ENCODE measurements at places on chromosomes 16 and 17. TPM values are rescaled to one million over a fixed set of nuclear protein-coding genes. Genes with fewer than 3 reads are reported as not detected.

DNA sequence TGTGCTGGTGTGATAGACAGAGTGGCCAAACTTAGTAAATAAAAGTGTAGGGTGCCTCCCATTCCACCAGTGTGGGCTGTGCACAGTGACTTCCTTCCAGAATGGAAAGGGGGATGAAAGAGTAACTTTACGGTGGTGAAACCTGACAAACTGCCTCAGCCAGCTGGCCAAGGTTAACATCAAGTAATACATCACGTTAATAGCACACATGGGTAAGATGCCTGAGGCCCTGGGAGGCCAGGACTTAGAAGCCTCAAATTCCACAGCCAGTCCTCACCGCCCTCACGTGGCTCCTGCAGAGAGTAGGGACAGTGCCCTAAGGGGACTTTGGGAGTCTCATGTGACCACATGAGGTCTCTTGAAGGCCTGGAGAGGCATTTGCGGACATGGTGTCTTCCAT lies 14.1 kb downstream of the RMI2 start:
- DNase-seq: peak; percentile 12

- no peak for DNase-seq
Observed at GRCh38 chr16:11035096-11035495, 90.7 kb downstream of the CLEC16A start.

DNA sequence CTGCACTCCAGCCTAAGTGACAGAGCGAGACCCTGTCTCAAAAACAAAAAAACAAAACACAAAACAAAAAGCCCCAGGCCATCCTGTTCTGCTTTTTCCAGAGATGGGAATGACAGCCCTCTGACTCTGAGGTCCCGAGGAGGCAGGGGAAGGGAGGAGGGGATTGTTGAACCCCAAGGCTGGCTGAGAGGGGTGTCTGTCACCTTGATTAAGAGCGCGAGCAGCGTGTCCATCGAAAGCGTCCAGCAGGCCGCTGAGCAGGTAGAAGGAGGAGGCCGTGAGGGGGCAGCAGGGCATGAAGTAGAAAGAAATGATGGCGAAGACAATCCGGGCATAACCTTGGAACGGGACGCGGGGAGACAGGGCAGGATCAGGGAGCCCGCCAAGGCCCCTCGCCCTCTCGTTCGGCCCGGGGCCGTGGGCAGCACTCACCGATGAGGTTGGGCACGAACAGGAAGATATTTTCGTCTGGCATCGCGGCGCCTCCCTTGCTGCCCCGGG lies 593 bp downstream of the CDIPT start:
- no peak for DNase-seq

DNA sequence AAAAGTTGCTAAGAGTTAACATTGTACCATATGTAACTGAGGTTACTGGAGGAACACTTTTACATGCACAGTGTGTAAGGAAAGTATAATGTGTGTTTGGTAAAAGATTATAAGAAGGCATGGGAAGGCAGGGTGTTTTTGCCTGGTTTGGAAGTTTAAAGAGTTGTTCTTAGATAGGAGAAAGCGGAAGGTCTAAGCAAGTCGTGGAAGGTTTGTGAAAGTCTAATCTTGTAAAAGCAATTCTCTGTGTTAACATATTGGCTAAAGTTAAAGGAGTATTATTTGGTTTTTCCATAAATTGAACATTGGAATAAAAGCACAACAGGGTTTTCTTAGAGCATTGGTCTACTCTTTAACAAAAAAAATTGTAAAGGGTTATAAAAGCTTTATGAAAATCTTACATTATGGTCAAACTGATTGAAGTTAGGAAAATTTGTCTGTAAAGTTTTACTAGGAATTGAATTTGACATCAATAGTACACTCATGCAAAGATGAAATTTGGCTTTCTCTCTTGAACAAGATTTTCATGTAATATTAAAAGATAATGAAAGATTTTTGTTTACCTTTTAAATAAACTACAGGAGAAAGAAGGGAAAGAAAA lies 4.7 kb upstream of the CANT1 start:
- DNase-seq: no peak

GRCh38 chr17:66474806-66475497 lies 172.5 kb downstream of the PRKCA start:
- DNase-seq: no peak

- peak; percentile 75 for DNase-seq
Observed at GRCh38 chr17:48023400-48024148, 14.0 kb downstream of the COPZ2 start.

- DNase-seq: no peak
Observed at GRCh38 chr16:28254158-28254557, 38.2 kb upstream of the SBK1 start.

DNA sequence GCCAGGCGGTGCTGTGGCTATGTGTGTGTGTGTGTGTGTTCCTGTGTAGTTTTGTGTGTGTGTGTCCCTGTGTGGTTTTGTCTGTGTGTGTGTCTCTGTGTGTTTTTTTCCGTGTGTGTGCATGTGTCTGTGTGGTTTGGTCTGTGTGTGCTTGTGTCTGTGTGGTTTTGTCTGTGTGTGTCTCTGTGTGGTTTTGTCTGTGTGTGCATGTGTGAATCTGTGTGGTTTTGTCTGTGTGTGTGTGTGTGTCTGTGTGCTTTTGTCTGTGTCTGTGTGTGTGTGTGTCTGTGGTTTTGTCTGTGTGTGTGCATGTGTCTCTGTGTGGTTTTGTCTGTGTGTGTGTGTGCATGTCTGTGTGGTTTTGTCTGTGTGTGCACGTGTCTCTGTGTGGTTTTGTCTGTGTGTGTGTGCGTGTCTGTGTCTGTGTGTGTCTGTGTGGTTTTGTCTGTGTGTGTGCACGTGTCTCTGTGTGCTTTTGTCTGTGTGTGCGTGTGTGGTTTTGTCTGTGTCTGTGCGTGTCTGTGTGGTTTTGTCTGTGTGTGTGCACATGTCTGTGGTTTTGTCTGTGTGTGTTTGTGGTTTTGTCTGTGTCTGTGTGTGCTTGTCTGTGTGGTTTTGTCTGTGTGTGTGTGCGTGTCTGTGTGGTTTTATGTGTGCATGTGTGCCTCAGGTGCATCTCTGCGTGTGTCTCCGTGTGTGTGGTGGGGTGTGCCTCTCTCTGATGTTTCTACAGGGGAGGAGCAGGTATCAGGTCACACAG lies 62.3 kb downstream of the ZDHHC7 start:
- DNase-seq: no peak

- DNase-seq: no peak
Observed at GRCh38 chr16:19406891-19407491, 10.7 kb upstream of the TMC5 start.

GRCh38 chr17:66750781-66751543 lies 84.0 kb upstream of the CACNG5 start:
- DNase-seq: no peak

DNA sequence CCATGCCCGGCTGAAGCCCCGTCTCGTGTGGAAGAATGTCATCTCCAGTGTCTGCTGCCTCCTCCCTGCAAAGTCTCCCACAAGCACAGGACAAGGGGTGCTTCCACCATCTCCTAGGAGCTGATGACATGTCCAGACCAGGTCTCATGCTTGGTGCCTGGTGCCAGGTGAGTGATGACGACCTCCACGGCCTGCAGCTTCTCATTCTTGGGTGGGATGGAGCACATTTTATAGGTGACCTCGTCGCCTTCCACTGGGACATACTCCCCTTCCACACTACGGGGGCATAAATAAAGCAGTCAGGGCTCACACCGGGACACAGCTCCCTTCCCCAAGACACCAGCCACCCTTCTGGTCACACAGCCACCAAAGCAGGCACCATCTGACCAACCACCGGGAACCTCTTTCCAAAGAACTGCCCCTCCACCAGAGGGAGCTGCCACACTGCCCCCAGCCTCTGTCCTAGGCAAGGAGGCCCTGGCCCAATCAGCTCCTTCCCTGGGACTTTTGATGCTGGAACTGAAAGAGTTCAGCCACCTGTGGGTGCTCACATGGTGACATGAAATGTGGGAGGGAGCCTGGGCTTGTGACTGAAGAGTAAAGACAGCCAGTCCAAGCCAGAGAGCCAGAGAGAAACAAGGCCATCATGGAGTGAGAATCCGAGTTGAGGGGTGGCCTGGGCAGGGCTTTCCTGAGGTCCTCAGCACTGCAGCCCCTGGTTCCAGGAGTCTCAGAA lies 13.6 kb downstream of the CARHSP1 start:
- no peak for DNase-seq

DNA sequence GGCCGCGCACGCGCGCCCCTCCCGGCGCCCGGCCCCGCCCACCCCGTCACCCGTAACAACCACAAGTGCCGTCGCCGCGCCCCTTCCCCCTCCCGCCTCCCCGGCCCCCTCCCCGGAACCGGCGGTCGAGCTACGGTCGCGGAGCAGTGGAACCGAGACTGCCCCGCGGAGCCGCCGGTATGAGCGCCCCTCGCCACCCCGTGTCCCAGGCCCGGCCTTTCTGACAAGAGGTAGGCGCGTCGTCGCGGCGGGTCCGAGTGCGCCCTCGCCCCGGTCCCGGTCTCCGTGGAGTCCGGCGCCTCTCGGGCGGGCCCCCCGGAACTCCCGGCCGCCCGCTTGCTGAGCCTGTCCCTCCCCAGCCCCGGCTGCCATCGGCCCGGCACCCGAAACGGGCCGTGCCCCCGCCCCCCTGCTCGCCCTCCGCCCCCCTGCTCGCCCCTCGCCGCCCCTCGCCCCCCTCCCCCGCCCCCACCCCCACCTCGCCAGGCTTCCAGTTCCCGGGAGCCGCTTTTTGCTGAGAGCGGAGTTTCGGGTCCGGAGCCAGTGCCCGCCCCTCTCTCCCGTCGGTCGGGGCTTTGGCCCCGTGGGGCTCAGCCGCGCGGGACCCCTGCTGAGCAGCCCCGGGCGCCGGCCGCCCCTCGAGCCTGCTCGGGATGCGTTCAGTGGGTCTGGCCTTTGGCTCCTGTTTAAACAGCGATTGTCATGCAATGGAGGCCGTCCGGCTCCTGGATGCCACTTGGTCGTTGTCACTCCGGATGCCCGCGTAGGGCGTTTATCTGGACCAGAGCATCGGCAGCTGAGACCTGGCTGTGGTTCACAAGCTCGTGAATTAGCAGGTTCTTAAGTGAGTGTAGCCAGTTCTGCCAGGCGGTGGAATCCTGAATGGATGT lies at the start of gene SEC14L1:
Gene SEC14L1, plus strand, starts transcription at position 92 of the 890 bp plus-strand sequence. CDS start 2,628 bp downstream, outside the sequence.
- no peak for DNase-seq

DNA sequence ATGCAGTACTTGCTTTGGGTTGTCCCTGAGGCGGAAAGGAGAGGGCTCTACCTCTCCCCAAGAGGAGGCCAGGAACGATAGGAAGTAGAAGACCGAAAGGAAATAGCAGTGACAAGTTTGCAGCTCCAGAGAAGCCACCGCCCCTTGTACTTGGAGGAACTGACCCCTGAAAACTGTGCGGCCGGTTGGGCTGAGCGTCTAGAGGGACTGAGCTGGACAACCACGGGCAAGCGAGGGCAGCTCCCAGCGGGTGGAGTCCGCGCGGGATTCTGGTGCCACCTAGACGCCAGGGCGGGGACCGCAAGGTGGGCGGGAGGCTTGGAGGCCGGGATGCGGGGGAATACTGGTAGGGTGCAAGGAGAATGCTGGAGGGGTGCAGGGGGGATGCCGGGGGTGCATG lies 1.3 kb upstream of the SLC6A4 start:
- peak; percentile 7 for DNase-seq

- DNase-seq: no peak
Observed at GRCh38 chr16:1441391-1441829, 2.9 kb downstream of the CCDC154 start.

DNA sequence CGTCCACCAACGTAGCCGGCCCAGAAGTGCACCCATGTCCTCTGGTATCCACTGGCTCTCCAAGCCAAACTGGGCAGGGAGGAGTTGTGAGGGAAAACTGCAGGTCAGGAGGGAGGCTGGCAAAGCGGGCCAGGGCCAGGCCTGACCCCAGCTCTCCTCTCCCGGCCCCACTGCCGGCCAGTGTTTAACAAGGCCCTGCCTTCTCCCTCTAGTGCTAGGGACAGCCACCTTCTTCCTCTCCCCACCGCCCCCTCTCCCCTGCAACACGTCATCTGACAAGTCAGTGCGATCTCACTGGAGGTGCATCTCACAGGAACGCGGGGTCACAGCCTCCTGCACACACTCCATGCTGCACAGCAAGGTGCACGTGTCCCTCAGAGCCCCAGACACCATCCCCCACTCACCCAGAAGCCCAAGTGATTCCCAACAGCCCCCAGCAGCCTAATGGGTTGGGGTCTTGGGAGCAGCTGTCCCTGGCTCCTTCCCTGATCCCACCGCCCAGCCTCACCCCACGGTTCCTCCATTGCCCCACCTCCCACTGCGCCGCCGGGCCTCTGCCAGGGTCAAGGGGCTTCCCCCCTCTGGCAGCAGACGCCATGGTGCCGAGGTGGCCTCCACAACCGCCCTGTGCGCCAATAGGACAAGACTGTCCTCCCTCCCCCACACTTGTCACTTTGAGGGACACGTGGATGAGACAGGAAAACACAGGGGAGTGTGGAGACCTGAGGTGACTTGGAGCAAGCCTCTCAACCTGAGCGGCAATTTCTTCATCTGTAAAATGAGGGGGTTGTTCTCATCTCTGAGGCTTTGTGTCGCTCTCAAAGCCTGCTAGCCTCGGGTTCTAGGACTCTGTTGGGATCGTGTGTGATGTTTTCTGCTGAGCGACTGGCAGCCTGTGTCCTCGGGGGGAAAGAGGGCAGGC lies 1.1 kb upstream of the ACE start:
- DNase-seq: no peak

DNA sequence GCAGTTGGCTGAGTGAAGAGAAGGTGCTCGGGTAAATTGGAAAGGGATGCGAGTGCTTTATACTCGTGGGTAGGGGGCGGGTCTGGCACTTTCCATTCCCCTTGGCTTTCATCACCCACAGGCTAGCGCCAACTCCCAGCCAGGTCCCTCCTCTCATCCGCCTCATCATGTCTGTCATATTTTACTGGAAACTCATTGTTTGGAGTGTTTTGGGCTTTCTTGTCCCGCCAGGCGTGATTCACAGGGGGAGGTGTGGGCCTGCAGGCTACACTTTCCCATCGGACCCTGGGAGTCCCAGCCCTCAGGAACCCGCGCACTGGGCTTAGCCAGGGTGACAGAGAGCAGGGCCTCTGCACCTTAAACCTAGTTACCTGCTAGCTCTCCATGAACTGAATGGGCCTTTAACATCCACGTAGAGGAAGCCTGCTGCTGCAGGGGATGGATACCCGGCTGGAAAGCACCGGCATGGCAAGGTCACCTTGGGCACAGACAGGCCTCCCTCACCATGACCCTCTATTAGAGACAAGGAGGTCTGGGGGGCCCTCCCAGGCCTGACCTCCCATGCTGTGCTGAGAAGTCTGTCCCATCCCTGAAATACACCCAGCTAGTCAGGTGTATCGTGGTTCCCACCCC lies at the start of gene KRT14:
Gene KRT14, minus strand, starts transcription at position 33 of the 633 bp plus-strand sequence. CDS start 61 bp downstream, outside the sequence.
- DNase-seq: no peak

- no peak for DNase-seq
Observed at GRCh38 chr17:15122857-15123256, 142.3 kb downstream of the PMP22 start.

The APOH gene
- 1.7 TPM for total RNA-seq

The PABPN1L gene
- 0.57 TPM for total RNA-seq

The FOXJ1 gene
- 0.61 TPM for total RNA-seq

The IGFALS gene
- 0.10 TPM for total RNA-seq

The NPIPA8 gene
- total RNA-seq: 0.81 TPM

The SDK2 gene
- 0.10 TPM for total RNA-seq
